Foreskin keratinocyte (primary cell): ENCODE measurements at places on chromosomes 7 and 10. TPM values are rescaled to one million over a fixed set of nuclear protein-coding genes. Genes with fewer than 3 reads are reported as not detected.

LRRN3 gene
- not detected in 2 replicates for total RNA-seq

DNA sequence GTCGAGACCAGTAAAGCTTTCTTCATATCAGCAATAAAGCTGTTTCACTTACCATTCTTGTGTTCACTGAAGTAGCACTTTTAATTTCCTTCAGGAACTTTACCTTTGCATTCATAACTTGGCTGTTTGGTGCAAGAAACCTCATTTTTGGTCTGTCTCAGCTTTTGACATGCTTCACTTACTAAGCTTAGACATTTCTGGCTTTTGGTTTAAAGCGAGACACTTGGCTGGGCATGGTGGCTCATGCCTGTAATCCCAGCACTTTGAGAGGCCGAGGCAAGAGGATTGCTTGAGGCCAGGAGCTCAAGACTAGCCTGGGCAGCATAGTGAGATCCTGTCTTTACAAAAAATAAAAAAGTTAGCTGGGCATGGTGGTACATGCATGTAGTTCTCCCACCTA, 15.8 kb downstream of the PLEKHA1 start:
- no peak for DNase-seq

DNA sequence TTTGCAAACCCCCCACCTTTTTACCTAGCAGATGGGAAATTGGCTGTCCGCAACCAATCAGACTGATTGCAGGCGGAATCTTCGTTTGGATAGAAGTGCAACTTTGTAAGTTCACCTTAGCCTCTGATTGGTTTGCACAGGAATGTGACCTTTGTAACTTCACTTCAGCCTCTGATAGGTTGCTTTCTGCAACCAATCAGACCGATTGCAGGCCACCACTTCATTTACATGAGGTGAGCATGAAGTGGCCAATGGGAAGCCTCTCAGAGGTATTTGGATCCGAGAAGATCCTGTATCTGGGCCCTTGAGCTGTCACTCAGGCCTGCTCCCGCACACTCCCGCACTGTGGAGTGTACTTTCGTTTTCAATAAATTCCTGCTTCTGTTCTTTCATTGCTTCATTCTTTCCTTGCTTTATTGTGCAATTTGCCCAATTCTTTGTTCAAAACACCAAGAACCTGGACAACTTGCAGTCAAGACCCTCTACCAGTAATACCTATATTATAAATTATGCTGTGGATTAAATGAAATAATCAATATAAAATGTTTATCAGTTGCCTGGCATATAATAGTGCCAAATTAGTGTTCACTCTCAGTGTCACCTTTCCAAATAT, 491.4 kb downstream of the PLXNA4 start:
- DNase-seq, result no peak

DNA sequence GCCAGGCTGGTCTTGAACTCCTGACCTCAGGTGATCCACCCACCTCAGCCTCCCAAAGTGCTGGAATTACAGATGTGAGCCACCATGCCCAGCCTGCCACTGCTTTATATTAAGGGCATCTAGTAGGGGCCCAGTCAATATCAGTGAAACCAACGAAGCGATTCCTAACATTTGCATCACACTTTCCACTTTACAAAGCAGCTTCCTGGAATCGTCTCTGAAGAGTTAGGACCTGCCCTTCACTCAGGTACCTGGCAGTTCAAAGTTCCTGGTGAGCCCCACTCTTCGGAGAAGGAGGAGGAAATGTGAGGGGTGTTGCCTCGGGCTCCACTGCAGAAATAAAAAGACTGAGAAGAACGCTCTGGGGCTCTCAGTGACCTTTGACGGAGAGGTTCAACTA, 31.1 kb upstream of the EZH2 start:
- DNase-seq, result no peak

DNA sequence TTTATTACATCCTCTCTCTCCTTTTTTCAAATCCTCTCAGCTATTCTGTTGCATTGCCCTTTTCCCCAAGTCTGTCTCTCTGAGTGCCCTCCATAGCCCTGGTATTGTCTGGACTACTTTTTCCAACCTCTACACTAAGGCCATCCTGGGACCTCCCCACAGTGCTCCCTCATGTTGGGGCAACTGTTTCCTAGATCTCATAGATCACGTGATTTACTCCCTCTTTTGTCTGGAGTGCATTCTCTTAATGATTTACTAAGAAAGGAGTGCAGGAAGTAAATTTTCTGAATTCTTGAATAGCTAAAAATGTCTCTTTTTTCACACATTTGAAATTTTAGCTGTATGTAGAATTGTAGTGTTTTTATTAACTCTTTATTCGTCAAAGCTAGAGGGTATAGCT, 217.0 kb downstream of the PAXIP1 start:
- no peak for DNase-seq

- DNase-seq, result no peak
Measured at GRCh38 chr7:143953421-143953820, 1.2 kb upstream of the OR2F1 start.

GRCh38 chr7:71560354-71560995, 428.5 kb downstream of the GALNT17 start:
- no peak for DNase-seq

DNA sequence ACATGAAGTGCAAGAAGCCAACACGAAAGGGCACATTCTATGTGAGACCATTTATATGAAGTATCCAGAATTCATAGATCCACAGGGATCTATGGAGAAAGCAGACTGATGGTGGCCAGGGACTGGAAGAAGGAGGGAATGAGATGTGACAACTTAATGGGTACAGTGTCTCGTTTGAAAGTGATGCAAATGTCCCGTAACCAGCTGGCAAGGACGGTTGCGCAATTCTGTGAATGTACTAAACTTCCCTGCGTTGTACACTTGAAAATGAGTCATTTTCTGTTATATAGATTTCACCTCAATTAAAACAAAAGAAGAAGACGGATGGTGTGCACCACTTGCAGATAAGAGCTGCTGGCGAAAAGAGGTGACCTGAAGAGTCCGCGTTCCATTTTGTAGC, 861.1 kb downstream of the TYW1 start:
- no peak for DNase-seq

- no peak for DNase-seq
Measured at GRCh38 chr7:50539725-50540124, 25.5 kb downstream of the DDC start.
